ENCODE measurements at places on chromosomes 7 and 10.

DNA sequence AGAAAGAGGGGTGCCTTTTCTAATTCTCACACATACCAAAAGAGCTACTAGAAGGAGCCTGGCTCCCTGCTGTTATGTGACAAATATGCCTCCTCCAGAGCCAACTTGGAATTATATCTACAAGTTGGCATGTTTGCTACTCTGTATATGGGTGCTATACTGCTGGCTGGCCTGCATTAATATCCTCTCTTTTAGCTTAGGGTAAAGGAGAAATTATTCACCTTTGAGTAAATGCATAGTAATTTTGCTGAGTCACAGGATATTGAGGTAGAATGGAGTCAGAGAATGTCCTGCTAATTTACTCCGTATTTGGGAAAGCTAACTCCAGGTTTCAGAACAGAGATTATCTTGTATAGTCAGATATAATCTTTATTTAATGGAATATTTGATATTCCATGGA is 24.2 kb upstream of the LIPN start:
- no peak for DNase-seq

DNA sequence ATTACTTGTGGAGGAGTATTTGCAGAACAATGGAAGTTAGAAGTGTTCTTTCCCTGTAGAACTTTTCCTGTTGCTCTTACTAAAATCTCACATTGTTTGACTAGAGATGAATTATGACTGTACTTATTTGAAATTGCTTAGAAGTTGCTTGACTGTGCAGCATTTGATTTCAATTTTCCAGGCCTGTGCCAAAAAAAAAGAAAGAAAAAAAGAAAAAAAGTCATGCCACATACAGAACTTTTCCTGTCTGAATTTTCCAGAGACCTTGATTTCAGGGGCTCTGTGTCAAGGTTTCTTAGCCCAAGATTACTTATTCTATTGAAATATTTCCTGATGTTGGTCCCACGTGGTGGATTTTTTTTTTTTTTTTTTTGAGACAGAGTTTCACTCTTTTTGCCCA is 3.5 kb upstream of the FAM171A1 start:
- no peak for DNase-seq

- DNase-seq, result no peak
Measured at GRCh38 chr10:48957361-48958151, 17.9 kb upstream of the LRRC18 start.

- no peak for DNase-seq
Measured at GRCh38 chr7:157846271-157846670, 509.5 kb downstream of the DNAJB6 start.

- no peak for DNase-seq
Measured at GRCh38 chr10:78259391-78259790, 225.7 kb downstream of the RPS24 start.

- DNase-seq, result no peak
Measured at GRCh38 chr7:25037325-25037724, 57.3 kb upstream of the OSBPL3 start.

- DNase-seq, result no peak
Measured at GRCh38 chr7:39808796-39809481, 141.1 kb upstream of the CDK13 start.

- DNase-seq, result no peak
Measured at GRCh38 chr10:47257396-47258120, 42.4 kb upstream of the GDF10 start.

DNA sequence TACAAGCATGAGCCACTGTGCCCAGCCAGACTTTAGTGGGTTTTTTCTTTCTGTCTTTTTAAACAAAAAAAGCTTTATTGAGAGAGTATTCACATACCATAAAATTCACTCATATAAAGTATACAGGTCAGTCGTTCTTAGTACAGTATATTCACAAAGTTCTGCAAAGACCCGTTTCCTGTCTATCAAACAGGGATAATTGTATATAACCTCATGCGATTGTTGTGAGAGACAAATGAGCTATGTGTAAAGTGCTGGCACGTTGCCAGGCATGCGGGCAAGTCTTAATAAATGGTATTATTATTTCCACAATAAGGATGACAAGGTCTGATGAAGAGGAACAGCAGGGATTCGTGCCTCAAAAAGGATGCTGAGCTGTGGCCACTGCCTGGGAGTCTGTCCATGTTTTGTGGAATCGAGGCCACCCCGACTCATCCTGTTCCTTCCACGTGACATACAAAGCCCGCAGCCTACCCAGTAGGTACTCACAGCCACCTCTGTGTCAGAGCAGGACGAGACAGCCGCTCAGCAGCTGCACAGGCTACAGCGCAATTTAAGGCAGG is 51.6 kb downstream of the SMKR1 start:
- DNase-seq, result peak; percentile 74

GRCh38 chr7:113918946-113919345 is at the start of gene PPP1R3A:
PPP1R3A (minus strand) TSS chr7:113919009; CDS start chr7:113918996, 13 bp downstream.
- no peak for DNase-seq

DNA sequence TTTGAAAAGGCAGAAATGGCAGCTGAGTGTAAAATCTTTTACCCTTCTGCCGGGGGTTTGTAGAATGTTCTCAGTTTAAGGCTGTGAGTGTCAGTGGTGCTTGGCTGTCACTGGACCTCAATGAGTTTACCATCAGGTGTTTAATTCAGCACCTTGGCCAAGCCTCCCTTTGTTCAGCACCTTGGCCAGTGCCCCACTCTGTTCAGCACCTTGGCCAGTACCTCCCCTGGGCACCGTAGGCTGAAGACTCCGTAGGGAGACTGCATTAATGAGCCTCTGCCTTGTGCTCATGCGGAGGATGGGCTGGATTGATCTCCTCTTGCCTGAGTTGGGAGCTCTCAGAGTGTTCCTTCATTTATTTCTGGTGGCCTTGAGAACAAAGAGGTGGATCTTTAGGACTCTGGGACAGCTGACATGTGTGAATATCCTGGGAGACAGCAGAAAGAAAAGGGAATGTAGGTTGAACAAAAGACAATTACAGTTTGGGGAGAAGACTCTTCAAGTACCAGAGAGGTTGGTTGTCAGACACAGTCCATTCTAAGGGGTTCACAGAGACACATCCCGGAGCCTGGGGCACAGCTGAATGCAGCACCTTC is 1.6 kb downstream of the FAM24A start:
- DNase-seq, result peak; percentile 66

GRCh38 chr7:96989241-96989858 is 16.0 kb upstream of the DLX6 start:
- no peak for DNase-seq

- DNase-seq, result no peak
Measured at GRCh38 chr10:103637927-103638557, 144.5 kb downstream of the NEURL1 start.

DNA sequence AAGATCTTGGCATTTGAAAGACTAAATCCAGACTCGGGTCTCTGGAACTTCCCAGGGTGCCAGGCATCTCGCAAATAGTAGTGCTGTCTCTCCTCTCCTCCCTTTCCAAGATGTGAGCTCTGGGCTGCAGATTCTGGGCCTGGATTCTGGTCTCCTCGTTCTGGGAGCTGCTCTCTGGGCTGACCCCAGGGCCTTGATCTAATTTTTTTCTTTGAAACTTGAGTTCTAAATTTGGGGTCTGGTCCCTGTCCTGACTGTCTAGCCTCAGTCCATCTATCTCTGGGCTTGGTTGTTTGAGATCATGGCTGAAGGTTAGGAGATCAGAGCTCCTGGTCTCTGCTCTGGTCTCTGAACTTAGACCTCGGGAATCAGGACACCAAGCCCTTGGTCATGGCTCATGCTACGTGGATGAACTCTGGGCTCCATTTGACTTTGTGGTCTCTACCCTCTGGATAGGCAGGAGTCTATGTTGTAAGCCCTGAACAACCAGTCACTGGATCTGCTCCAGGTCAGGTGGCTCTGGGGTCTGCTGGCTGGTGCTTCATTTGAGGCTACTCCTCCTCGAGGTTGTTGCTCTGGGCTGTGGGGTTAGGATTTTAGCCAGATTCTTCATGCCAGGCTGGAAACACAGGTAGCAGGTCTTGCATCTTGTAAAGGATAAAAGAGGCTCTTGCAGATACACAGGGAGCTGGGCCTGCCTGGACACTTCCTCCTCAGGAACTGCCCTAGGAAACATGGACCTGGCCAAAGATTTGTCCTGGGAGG is 8.0 kb upstream of the MBL2 start:
- DNase-seq, result no peak

DNA sequence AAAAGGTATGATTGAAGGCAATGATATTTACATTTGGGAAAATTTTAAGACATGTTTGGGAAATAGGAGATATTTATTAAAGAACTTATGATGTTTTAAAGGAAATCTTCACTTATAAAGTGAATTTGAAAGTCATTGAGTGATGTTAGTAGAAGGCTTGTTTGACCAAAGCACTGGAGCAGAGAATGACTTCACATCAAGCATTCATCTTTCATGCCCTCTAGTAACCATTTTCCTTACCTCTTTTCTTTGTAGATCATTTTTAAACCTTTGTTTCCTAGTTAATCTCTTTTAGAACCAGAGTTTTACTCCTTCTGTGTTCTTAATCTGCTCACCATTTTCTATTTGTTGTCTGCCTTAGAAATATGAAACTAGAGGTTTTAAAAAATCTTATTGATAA is 111.3 kb upstream of the FOXP2 start:
- DNase-seq, result no peak

DNA sequence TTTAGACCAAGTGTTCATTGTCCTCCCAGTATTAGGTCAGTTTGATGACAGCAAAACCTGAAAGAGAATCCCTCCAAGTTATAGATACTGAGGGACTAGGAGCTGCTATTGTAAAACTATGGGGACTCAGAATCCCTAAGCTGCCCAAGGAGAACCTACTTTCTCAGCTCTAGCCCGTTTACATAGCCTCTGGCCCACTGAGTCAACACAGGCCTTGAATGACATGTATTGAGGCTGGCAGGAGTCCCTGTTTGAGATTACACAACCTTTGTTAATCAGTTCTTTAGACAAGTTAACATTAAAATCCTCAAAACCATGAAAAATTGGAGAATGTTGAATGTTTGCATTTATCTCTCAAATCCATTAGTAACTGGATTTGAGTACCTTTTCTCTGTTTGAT is 1079.0 kb downstream of the KCNMA1 start:
- DNase-seq, result no peak

GRCh38 chr7:154685564-154685901 is 317.4 kb downstream of the PAXIP1 start:
- no peak for DNase-seq

DNA sequence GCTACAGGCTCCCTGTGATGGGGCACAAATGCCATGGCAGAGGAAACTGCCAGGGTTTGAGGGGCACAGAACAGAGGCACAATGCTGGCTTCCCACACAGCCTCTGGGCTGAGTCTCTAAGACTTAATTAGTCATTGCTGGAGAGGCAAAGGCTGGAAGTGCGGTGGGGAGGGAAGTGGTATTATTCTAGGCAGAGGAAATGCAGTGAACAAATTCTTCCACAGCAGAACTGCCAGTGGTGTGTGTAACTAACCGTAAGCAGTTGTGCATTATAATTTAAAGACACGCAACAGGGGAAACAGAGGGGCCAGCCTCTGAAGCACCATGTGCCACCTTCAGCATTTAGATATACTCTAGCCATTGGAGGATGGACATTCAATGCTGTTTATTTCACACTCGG is 12.8 kb downstream of the ICA1 start:
- peak; percentile 32 for DNase-seq

- no peak for DNase-seq
Measured at GRCh38 chr7:139647814-139648390, 124.4 kb downstream of the CLEC2L start.

- no peak for DNase-seq
Measured at GRCh38 chr10:63584725-63585035, 63.5 kb downstream of the REEP3 start.

- DNase-seq, result no peak
Measured at GRCh38 chr10:124493214-124493882, 31.7 kb downstream of the LHPP start.

GRCh38 chr10:95767884-95768556 is 12.1 kb downstream of the ENTPD1 start:
- no peak for DNase-seq

DNA sequence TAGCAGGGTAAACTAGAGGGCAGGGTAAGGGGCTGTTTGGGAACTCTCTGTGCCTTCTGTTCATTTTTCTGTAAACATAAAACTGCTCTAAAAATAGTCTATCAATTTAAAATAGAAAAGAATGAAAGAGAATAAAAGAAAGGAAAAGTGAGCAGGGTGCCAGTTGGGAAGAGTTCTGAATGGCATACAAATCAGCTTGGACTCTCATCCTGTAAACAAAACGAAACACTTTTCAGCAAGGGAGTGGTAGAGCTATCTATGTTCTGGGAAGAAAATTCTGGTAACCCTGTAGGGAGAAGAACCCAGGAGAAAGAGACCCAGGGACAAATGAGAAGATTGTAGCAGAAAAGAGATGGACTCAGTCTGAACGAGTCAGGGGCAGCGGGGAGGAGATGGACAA is 24.6 kb downstream of the SCRN1 start:
- DNase-seq, result no peak

GRCh38 chr10:130493021-130493420 is 356.8 kb downstream of the GLRX3 start:
- DNase-seq, result no peak

GRCh38 chr10:106181501-106181900 is 983.0 kb downstream of the SORCS1 start:
- DNase-seq, result no peak

DNA sequence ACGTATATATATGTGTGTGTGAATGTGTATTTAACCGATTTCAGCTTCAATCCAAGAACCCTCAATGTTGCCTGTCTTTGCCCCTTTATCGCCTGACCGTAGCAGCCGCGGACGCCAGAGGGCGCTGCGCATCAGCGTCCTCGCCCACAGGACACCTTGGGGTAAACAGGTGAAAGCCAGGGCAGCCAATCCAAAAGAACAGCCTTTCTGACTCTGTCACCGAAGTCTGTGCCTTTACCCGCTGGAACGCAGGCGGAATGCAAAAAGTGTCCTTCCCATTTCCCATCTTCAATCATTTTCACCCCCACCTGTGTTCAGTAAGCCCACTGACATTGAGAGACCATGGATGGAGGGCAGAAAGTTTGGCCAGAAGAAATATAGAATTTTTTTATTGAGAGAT is 3.6 kb downstream of the NXPH1 start:
- DNase-seq, result peak; percentile 75

GRCh38 chr7:70676243-70676642 is 455.7 kb upstream of the GALNT17 start:
- no peak for DNase-seq

DNA sequence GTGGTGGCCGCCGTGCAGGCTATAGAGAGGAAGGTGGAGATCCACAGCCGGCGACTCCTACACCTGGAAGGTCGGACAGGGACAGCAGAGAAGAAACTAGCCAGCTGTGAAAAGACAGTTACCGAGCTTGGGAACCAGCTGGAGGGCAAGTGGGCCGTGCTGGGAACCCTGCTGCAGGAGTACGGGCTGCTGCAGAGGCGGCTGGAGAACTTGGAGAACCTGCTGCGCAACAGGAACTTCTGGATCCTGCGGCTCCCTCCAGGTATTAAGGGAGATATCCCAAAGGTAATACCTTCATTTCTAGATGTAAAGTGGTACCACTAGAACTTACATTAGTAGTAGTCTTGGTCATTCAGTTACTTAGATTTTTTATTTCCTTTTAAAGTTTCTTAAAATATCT is 6.8 kb downstream of the ZNF398 start:
- DNase-seq, result no peak

GRCh38 chr7:64874562-64875250 is 28.4 kb upstream of the ZNF273 start:
- DNase-seq, result no peak
